ENCODE measurements at places on chromosomes 2 and 18.

DNA sequence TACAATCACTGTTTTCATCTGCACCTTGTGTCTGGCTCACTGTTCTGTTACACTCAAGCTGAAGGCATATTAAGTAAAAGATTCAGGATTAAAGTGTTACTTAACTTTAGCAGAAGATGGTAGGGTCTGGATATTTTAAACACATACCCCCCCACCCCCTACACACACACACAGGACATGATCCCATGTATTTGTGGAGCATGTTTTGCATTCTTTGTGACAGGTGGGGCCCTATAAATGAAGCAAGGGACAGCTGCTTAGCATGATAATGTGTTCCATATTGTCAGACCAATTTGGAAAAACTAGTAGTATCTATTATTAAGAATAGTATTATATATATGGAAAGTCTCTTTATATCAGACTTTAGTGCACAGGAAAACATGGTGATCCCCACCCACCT is 335.2 kb upstream of the TNP1 start:
- no peak for DNase-seq

- no peak for DNase-seq
These were observed 94.5 kb upstream of the TTC39C start for GRCh38 chr18:23920054-23920453.

GRCh38 chr18:57621246-57621604 is 411 bp downstream of the NARS1 start:
- peak; percentile 47 for DNase-seq

- DNase-seq = no peak
These were observed 64.5 kb downstream of the UBR3 start for GRCh38 chr2:169891593-169892298.

DNA sequence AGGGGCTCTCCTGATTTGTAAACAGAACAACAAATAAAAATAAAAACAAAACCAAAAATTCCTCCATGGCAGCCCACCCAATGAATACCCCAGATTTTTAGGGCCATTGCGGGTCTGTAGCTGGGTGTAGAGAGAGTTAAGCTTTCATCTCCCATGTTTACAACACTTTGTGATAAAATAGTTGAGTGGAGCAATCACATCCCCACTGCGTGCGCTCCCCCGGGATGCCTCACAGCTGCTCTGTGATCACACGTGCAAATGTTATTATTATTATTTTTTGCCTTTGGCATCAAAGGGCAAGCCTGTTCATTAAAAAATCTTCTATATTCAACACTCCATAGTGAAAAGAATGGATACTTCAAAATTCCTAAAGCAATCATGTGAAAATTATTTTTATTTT is 118.0 kb downstream of the MBP start:
- no peak for DNase-seq

- DNase-seq = no peak
These were observed 11.3 kb downstream of the CYP26B1 start for GRCh38 chr2:72136331-72136730.

DNA sequence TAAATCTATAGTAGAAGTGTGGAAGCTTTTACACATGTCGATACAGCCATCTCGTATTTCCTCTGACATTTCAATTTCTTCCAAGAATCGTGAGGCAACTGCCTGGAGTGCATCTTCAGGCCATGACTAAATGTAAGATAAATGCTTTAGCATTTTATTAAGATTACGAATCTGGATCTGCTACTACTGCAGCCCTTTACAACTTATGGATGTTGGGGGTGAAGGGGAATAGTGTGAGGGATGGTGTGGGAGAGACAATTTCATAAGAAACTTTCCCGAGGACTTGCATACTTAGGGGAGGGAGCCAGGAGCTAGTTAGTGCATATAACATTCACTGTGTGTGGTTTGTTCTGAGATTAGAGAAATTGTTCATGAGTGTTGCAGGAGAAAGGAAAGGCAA is 204.8 kb downstream of the SLC39A10 start:
- no peak for DNase-seq

- no peak for DNase-seq
These were observed 67.3 kb downstream of the SPTBN1 start for GRCh38 chr2:54523324-54523959.

GRCh38 chr2:179691235-179691634 is 170.2 kb downstream of the ZNF385B start:
- DNase-seq = no peak

- DNase-seq = no peak
These were observed 251.5 kb downstream of the TXNL1 start for GRCh38 chr18:56386856-56387255.

DNA sequence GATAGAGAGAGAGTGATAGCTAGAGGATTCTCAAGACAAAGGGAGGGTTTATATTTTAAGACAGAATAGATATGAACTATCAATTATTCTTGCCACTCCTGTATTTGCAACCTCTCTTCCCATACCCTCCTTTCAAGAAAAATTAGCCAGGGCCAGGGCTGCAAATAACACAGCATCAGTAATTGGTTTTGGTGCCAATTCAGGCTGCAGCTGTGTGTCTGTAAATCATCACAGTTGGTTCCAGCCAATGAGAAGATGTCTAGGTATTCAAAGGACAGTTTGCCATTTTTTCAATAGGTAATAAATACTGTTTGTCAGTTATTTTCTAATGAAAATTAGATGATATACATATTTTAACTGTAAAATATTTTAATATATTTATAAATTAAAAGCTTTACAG is 73.5 kb downstream of the WDPCP start:
- DNase-seq = no peak

GRCh38 chr2:191149391-191149790 is 1.4 kb downstream of the STAT4 start:
- no peak for DNase-seq

DNA sequence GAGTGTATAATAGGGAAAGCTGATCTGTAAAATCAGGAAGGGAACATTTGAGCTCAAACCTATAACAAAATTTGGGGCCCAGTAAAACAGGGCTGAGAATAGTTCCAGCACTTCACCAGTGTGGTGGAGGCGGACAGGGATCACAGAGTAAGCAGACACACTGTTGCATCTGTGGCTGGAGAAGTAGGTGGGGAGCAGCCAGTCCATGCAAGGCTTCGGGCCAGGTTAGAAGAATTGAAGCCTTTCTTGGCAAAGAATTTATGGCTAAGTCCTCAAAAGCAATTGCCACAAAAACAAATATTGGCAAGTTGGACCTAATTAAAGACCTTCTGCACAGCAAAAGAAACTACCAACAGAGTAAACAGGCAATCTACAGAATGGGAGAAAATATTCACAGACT is 93.8 kb upstream of the ZBTB14 start:
- no peak for DNase-seq

- DNase-seq = no peak
These were observed 16.0 kb upstream of the CHRNA1 start for GRCh38 chr2:174780191-174780840.

DNA sequence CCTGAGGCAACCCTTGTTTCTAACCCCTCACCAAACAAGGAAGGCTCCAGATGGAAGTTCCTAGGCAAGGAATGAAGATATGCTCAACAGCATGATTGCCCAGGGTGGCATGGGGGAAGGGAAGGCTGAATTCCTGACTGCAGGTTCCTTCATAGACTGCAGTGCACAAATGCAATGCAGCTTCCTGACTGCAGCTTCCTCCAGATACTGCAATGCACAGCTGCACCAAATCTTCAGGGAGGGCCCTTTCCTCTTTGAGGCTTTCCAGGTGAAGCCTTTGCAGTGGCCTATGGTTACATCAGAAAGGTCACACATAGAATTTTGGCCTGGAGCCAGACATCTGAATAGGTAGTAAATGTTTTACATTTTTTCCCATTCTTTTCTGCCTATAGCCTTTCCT is 58.8 kb upstream of the DYNAP start:
- DNase-seq = peak; percentile 51

DNA sequence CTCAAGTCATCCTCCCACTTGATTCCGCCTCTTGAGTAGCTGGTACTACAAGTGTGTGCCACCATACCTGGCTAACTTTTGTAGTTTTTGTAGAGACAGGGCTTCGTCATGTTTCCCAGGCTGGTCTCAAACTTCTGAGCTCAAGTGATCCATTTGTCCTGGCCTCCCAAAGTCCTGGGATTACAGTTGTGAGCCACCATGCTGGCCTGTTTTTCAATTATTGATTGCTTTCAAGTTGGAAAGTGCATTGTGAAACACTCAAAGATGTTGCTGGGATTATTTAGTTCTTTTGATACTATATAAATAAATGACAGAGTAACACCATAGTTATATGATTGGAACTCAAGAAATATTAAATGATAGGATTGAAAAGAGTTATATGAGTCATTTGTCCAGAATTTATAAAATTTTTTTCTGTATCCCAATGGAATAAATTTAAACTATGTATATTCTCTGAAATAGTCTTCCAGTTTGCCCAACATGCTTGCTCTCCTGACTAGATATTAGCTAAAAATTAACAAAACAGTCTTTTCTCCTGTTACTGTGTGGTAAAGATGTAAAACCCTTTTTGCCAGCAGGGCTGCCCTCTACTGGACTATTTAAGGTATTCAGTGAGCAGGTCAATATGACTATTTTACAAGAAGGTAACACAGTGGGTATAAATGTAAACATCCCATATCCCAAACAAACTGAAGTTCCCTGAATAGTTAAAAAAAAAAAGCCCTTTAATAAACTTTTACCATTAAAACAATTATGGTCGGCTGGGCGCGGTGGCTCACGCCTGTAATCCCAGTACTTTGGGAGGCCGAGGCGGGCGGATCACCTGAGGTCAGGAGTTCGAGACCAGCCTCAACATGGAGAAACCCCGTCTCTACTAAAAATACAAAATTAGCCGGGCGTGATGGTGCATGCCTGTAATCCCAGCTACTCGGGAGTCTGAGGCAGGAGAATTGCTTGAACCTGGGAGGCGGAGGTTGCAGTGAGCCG is 42.7 kb downstream of the ACSL3 start:
- DNase-seq = peak; percentile 76

GRCh38 chr2:20621366-20622295 is 29.3 kb downstream of the HS1BP3 start:
- no peak for DNase-seq

DNA sequence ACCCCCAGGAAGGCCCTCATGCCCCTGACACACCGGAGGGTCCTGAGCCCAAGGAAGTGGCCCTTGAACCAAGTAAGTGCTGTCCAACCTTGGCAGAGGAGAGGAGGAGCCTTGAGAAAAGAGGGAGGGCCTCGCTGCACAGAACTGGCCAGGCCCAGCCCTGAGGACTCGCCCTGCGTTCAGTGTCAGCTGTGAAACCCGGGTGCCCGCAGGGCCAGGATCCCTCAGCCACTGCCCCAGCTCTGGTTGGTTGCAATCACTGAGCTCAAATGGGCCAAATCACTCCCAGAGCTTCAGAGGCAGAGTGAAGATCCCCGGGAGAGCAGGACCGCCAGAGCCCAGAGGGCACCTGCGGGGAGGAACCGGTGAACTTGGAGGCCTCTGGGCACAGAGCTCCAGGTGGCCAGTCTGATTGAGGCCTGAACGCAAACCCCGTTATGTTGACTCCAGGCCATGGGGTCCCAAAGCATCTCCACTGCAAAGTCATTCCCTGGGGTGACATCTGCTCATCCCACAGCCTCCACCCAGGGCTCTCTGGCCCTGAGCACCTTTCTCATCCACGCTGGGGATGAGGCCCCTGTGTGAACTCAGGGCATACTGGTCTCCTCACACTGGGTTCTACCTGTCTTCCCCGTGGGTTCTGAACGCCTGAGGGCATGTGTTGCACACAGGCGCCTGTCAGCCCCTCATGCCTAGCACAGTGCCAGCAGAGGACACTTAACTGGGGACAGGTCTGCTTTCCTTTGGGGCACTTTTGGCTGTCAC is 11.9 kb downstream of the GBX2 start:
- no peak for DNase-seq

DNA sequence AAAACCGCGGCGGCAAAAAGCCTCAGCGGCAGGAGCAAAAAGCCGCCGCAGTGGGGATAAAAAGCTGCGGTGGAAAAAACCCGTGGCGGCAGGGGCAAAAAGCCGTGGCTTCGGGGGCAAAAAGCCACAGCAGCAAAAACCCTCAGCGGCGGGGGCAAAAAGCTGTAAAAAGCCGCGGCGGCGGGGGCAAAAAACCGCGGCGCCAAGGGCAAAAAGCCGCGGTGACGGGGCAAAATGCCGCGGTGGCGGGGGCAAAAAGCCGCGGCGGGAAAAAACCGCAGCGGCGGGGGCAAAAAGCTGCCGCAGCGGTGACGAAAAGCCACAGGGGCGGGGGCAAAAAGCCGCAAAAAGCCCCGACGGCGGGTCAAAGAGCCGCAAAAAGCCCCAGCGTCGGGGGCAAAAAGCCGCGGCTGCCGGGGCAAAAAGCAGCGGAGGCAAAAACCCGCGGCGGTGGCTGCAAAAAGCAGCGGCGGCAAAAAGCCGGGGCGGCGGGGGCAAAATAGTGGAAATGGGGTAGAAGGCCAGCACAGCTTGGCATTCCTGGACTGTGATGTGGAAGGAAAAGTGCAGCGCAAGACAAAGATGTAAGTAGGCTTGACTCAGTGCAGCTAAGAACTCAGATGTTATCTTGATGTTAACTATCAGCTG is 151.8 kb downstream of the ANKRD30BL start:
- DNase-seq = no peak

DNA sequence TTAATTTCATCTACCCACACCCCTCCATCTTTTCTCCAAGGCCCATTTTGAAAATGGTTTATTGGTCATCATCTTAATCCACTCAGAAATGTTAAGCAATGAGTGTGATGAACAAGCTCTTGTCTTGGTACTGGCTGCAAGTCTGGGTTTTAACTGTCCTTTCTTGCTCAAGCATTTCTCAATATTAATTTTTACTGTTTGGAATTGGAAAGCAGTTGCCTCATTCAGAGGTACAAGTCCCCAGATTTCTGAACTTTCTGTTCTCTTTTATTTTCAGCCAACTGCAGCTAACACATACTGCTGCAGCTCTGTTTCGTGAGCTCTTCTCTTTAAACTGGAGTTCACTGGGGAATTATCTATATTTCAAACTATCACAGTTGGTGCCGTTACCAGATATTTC is 99.4 kb upstream of the TEX51 start:
- DNase-seq = no peak

GRCh38 chr2:168096158-168096557 is 151.2 kb downstream of the STK39 start:
- DNase-seq = no peak

GRCh38 chr2:32750880-32751279 is 123.0 kb downstream of the TTC27 start:
- no peak for DNase-seq

- DNase-seq = peak; percentile 46
These were observed 240.7 kb downstream of the SRBD1 start for GRCh38 chr2:45370369-45370768.

DNA sequence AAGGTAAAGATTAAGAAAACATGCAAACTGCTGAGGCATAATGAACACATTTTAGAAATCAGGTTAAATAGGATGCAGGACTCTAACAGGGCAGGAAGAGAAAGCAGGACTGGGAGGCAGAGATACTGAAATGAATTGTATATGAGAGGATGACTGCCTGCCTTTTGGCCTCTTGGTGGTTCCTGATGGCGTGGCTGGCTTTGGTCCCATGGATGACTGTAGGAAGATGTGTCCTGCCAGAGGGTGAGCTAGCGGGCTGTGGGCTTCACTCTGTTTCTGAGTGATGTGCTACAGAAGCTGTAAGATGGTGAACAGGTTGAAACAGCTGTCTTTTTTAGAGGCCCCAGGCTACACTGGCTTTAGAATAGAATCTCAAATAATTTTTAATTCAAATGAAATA is 517.0 kb downstream of the SLC4A3 start:
- DNase-seq = no peak

All from NAMALWA (cell line).